ENCODE measurements at places on chromosomes 6 and 20. TPM values are rescaled to one million over a fixed set of nuclear protein-coding genes. Genes with fewer than 3 reads are reported as not detected.

DNA sequence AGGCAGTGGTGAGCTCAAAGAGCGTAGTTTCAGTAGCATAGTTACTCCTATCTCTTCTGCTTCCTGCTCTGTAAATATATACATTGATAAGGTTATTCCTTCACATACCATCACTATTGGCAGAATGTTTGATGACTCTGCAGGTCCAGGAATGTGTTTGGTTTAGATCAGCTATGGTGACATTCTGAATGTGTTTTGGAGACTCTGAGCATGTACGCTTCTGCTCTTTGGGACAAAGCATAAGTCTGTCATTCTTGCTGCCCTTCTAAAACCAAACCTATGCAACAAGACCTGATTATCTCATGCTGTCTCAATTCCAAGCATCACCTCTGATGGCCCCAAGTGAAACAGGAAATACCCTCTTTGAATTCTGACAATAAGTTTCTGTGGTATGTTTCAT is 1074.3 kb downstream of the KIF16B start:
- DNase-seq, result no peak

DNA sequence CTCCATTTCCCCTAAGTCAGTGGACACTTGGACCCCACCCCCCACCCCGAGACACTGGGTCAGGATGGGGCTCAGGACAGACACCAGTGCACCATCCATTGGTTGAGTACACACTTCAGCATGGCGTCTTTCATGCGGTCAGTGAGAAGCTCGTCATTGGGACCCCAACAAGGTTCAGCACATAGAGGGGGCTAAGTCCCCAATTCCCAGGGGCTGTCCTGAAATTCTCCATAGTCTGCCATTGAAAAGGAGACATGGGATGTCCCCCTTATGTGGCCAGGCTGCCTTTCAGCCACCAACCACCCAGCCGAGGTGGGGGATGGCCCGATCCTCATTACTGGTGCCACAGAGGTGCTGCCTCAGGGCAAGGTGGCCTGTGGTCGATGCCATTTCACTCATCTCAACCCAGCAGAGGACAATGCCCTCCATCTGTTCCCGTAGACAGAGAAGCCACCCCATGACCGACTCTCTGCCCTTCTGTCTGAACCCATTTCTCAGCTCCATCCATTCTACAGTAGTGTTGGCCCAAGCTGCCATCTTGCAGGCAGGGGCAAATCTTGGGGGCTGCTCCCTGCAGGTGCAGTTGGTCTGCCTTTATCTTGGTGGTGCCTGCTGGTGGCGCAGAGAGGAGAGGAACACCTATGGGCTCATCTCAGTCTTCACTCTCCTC is 37.4 kb downstream of the PRR18 start:
- no peak for DNase-seq

The PARD6B gene
- total RNA-seq, result 1.4 TPM

GRCh38 chr6:105051941-105052471 is 95.1 kb downstream of the LIN28B start:
- no peak for DNase-seq

DNA sequence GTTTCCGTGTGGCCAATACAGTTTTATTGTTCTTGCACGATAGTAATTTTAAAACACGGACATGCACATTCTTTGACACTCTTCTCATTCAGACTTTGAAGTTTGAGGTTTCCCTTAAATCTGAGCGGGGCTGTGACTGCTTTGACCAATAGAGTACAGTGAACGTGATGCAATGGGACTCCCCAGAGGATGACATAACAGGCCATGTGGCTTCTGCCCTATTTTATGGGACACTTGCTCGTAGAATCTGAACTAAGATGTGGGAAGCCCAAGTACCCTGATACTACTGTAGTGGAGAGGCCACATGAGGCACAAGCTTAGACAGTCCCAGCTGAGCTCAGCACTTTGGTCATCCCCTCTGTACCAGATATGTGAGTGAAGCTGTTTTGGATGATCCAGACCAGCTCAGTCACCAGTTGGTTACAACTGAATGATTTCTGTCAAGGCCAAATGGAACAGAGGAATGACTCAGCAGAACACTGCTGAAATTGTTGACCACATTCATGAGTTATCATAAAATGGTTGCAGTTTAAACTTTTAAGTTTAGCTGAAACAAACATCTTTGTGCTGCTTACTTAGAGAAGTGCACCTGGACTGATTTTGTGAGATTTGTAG is 279.4 kb downstream of the RFPL4B start:
- DNase-seq, result no peak

GRCh38 chr20:53243152-53243551 is 271.0 kb downstream of the TSHZ2 start:
- DNase-seq, result no peak

The ENPP1 gene
- total RNA-seq, result 13.5 TPM

GRCh38 chr6:25735261-25735660 is 19.3 kb upstream of the SLC17A4 start:
- no peak for DNase-seq

DNA sequence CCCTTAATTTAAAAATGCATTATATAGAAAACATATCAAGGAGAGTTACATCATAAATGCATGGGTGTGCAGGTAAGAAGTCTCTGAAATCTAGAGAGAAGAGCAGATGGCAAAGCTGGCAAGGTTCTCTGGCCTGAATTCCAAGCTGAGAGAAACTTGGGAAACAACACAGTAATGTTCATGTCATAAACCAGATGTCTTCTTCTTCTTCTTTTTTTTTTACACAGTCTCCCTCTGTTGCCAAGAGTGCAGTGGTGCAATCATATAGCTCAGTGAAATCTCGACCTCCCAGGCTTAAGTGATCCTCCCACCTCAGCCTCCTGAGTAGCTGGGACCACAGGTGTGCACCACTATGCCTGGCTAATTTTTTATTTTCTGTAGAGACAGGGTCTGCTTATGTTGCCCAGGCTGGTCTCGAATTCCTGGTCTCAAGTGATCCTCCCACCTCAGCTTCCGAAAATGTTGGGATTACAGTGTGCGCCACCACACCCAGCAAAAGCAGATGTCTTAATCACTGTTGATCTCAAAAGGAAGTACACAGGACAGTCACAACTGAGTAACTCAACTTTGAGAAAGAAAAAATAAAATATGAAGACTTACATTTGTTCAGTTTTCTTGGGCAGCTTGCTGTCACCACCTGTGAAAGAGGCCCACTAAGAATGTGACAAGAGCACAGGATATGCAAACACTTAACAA is 77.3 kb downstream of the DNAAF9 start:
- no peak for DNase-seq

DNA sequence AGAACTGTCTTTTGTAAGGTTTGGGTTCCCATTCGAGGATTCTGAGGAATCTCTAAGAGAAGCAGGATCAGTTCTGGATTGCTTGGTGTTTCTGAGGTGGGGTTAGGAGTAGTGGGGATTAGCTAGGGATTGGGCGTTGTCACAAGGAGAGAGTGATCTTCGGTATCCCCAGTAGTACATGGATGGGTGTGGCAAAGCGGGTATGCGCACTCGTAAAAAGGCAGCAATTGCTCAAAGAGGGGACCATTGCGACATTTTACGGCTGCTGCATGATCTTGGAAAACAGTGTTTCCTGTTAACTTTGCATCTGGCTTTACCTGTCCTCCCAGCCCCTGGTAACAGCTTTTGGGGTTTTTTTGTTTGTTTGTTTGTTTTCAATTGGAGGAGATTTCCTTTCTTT is 9.7 kb upstream of the ZSCAN9 start:
- no peak for DNase-seq

- DNase-seq, result no peak
Measured at GRCh38 chr6:63527658-63528514, 44.4 kb upstream of the LOC128125822 start.

The TAGAP gene
- 2.5 TPM for total RNA-seq

Measured in posterior vena cava (tissue), 2 donors.